ENCODE measurements at places on chromosomes 4 and X.

GRCh38 chr4:186819342-186820086, 95.9 kb upstream of the FAT1 start:
- DNase-seq: no peak

DNA sequence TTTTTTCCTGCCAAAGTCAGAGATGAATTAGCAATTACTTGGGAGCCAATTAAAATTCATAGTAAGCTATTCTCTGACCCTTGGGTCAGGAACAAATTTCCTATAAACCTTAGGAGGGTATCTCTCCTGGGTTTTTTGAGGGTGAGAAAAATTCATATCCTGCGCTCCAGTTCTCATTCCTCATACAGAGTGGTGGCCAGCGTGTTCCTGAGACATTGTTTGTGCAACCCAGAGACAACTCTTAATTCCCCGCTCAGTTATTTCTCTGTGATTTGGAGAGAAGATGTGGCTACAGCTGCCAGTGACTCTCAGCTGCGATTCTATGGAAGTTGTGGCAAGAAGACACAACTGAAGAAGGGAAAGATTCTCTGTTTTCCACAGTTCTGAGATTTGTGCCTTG, 37.9 kb upstream of the CBR4 start:
- DNase-seq: no peak

- DNase-seq: no peak
Observed at GRCh38 chr4:87654487-87655044, 4.5 kb downstream of the DMP1 start.

DNA sequence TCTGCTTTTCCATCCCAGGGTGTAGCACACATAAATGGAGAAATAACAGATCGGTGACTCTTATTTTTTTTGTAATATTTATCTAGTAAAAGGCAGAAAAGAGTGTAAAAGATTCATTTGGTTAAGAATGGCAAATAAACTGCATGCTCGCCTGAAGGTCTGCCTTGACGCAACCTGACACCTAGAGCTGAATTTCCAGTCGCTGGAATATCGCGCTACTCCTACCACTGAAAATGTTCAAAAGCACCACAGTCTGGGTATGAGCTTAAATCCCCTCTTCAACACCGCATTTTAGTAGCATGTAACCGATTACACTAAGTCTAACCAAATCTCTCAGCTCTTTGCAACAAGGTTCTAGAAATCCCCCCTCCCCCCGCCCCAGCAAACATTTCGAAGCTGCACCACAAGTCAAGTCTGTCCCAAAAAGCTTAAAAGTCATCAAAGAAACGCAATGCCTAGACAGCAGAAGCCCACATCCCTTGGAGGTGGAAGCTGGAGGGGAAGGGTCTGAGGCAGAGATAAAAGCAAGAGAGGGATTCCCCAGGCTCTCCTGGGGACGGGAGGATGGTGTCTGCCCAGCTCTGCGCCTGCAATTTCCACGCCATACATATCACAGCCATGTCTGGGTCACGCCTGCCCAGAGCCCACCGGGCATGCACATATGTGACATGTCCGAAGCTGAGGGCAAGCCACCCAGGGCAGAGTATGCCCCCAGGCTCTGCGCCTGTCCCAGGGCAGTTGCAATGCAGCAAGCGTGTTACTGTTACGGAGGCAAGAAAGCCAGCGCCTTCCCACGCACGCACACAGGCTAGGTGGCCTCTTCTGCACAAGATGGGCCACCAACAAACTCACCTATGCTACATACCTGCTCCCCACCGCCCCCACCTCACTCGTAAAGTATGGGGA, 1.4 kb downstream of the FGF13 start:
- no peak for DNase-seq

- DNase-seq: no peak
Observed at GRCh38 chr4:133320576-133321170, 171.6 kb downstream of the PCDH10 start.

- DNase-seq: no peak
Observed at GRCh38 chr4:6620891-6621555, 19.5 kb upstream of the MRFAP1 start.

- no peak for DNase-seq
Observed at GRCh38 chrX:74705269-74705668, 90.8 kb upstream of the RLIM start.

- DNase-seq: no peak
Observed at GRCh38 chr4:130393642-130394041, 1297.7 kb downstream of the C4orf33 start.

GRCh38 chrX:77771601-77772000, 14.4 kb downstream of the ATRX start:
- DNase-seq: no peak

- DNase-seq: no peak
Observed at GRCh38 chr4:52032005-52032404, 6.1 kb downstream of the SGCB start.

DNA sequence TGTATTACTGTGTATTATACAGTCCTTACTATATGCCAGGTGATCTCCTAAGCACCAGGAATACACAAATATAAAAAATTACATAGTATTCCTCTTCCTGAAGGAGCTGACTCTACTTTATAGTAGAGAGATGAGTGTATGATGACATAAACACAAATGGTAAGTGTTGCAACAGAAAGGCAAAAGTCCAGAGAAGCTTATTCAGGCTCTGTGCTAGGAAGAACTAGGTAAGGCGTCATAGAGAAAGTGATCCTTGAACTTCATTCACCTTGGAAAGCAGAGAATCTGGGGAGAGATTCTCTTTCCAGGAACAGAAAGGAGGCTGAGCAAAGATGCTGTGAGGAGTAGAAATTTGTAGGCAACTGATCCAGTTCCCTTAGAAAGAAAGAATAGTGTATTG, 115.0 kb upstream of the KCNIP4 start:
- no peak for DNase-seq

DNA sequence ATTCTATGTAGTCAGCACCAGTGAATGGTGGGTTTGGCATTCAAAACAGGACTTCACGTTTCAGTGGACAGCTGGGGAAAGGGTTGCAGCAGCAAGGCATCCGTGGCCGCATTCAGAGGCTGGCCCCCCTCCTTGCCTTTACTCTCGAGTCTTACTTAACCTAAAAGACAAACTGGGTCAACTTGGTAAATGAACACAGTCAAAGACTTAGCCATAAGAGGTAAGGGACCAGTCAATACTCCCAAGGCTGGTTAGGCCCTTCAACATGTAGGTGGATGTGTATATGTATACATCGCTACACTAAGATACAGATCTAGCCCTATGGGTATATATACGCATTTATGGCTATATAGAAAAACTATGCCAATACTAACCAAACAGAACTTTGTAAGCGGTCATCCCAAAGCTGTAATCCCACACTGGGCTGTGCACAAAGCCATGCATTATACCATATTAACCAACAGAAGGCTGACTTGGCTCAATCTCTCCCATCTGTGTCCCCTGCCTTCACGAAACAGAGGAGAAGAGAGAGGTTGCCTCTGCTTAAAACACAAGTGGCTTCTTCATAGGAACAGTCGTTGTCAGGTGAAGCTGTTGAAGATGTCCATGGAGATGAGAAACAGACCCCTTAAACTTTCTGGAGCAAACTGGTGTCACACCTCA, 61.9 kb downstream of the TSC22D3 start:
- no peak for DNase-seq

DNA sequence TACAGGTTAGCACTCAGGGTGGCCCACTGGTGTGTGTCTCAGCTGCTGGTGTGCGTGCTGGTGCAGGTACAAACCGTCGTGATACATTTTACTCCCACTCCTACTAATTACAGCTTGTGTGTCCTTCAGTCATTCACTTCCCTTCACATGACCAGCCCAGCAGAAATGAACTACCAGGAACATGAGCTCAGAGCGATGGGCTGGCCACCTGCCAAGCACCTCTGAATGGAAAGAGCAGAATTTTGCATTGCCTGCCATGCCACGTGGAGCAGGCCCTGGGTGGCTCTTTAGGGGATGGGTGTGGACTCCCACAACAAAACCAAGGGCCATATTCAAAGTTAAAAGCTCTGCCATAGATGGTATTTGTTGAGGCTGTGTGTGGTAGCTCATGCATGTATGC, 58.9 kb upstream of the PGM2 start:
- no peak for DNase-seq

GRCh38 chr4:168614281-168615057, 117.6 kb downstream of the PALLD start:
- no peak for DNase-seq

- DNase-seq: no peak
Observed at GRCh38 chr4:173685831-173686210, 155.8 kb upstream of the HAND2 start.

DNA sequence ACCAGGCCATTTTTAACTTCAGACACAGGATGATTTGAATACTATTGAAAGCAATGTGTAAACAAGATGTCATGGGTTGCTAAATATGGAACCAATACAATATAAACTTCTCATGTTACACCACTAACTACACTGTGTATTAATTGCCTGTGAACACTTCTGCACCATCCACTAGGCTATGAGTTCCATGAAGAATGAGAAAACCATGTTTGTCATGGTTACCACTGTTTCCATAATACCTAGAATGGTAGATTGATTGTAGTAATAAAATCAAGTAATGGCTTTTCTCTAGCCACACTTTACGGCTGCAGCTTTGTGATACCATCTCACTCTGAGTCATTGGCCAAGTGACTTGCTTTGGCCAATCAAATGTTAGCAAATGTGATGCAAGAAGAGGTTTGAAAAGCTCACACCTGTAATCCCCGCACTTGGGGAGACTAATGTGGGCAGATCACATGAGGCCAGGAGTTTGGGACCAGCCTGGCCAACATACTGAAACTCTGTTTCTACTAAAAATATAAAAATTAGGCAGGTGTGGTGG, 19.9 kb upstream of the CYBB start:
- DNase-seq: no peak

GRCh38 chr4:151901631-151902030, 140.8 kb upstream of the GATB start:
- DNase-seq: no peak

- no peak for DNase-seq
Observed at GRCh38 chrX:153728095-153728494, 3.4 kb downstream of the ABCD1 start.

GRCh38 chrX:20913760-20914159, 460.5 kb upstream of the CNKSR2 start:
- DNase-seq: no peak

GRCh38 chr4:107125496-107125895, 89.4 kb upstream of the DKK2 start:
- DNase-seq: no peak

DNA sequence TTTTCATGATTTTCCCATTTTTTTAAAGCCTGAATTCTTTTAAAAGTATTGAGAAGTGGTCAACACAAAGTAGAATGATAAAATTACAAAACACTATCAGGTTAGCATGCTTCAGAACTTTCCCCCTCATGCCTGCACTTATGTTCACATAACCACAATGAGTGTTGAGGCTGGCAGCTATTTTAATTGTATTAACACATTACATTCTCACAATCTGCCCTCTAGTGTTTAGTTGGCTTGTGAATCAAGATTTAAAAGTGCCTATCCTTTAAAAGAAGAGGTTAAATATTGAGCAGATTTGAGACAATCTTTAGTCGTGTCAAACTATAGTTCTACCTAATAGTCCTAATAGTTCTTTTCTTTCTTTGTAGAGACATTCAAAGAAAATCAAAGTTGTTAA, 93.6 kb upstream of the NAP1L5 start:
- DNase-seq: no peak

DNA sequence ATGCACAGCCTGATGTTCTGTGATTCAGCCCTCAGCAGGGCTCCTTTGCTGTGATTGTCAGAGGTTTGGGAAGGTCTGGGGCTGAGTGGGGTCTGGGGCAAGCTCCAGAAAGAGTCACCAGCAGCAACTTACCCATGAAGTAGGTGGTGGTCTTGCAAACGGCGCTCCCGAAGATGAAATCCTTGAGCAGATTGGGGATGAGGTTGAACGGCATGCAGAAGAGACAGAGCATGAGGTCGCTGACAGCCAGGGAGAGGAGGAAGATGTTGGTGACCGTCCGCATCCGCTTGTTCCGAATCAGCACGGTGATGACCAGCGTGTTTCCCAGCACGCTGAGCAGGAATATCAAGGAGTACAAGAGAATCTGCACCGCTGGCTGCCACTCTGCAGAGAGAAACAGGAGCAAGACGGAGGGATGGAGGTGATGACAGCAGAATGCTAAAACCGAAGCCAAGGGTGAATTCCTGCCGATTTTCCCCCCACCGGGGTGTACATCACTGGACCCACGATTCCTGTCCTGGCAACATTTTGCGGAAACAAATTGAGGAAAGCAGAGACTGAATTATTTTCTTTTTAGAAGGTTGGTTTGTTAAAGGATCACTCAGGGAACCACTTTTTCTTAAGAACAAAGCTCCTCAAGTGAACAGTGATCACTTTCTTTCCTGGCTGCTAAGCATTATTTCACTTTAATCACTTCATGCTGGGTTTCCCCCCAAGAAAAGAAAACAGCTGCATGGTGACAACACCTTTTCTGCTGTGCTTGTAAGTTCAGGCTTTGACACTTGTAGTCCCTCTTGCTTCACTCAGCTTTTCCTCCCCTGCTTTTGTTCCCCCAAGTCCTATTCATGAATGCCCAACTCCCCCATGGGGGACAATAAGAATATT, 941 bp downstream of the CCKAR start:
- DNase-seq: no peak

DNA sequence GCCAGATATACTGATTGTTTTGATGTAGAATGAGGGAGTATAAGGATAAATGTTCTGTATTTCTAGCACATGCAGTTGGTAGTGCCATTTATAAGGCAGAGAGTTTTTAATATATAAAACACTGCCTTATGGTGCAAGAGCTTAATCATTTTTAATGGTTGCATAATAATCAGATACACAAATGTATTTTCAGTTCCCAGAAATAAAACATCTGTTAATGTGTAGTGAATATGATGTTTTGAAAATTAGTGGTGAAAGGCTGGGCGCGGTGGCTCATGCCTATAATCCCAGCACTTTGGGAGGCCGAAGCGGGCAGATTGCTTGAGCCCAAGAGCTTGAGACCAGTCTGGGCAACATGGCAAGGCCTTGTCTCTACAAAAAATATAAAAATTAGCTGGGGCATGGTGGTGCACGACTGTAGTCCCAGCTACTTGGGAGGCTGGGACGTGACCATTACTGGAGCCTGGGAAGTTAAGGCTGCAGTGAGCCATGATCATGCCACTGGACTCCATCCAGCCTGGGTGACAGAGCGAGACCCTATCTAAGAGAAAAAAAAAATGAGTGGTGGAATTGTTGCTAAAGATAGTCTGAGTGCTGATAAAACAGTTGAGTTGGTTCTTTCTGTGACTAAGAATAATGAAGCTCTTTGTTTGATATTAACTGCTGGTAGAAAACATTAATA, 29.3 kb downstream of the CLCN3 start:
- DNase-seq: no peak

- DNase-seq: no peak
Observed at GRCh38 chrX:48489892-48490291, 13.9 kb downstream of the FTSJ1 start.

- no peak for DNase-seq
Observed at GRCh38 chrX:106932492-106932923, 12.3 kb downstream of the CLDN2 start.

- DNase-seq: no peak
Observed at GRCh38 chrX:133046601-133047000, 50.3 kb downstream of the USP26 start.

GRCh38 chrX:49186125-49187027, at the start of gene PRICKLE3:
Gene PRICKLE3 (minus strand): TSS chrX:49186373. CDS start chrX:49186297, 76 bp downstream.
- DNase-seq: peak; percentile 69
